HAP-1 (cell line): ENCODE measurements at places on chromosomes 3 and 15.

DNA sequence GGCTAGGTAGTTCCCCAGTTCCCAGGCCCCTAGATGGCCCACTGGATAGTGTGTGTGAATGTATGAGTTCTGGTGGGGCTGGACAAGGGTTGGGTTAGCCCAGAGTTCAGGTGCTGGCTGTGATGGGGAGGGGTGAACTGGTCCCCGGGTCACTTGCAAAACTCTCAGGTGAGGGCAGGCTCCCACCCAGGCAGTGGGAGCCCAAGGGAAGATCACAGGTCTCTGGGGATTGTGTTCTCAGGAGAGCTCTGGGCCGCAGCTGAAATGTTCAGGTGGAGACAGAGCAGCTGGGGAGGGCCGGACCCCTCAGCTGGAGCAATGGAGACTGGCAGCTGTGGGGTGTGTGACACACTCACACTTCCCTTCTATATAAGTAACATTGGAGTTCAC lies 12.8 kb upstream of the FAM98B start:
- DNase-seq: no peak

DNA sequence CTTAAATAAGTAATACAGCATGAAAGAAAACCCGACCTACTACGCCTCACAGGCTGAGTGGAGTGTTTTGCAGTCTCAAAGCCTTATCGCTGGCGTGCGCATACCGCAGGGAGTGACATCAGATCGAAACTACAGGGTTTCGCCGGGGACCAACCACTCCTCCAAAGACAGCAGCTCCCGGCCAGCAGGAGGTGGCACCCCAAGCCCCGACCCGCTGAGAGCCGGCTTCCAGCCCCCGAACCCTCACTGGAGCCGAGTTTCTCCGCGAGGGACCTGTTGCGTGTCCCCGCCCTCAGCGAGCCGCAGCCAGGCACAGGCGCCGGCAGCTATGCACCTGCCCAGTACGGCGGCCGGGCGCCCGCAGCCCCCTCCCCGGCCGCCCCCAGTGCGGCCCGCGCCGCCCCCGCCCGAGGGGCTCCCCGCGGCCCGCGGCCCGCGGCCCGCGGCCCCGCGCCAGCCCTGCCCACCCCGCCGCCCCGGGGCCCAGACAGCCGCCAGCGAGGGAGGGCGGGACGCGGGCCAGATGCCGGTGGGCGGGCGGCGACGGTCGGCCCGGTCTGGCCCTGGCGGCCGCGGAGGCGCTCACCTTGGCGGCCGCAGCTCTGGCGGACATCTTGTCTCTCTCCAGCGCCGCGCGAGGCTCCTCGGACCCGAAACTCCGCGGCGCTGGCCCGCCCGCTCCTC lies 710 bp downstream of the TJP1 start:
- peak; percentile 77 for DNase-seq

DNA sequence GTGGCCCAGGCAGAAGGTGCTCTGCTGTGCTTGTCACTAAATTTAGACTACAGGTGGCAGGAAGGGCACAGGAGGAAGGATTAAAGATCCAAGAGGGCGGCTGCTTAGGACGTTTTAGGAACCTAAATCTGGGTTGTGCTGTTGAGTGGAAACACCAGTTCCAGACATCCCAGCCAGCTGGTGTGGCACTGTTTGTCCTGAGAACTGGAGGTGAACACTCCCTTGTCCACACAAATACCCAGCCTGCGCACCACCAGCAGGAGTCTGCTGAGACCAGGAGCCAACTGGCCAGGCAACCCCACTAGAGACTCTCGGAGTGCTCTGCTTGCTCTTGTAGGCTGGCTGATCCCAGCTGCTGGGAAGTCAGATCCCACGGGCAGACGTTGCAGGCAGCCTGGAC lies 30.3 kb upstream of the UACA start:
- DNase-seq: no peak

GRCh38 chr15:45249125-45249780 lies 2.8 kb upstream of the SLC28A2 start:
- DNase-seq: no peak

GRCh38 chr3:100150473-100150872 lies 36.2 kb upstream of the FILIP1L start:
- DNase-seq: no peak

DNA sequence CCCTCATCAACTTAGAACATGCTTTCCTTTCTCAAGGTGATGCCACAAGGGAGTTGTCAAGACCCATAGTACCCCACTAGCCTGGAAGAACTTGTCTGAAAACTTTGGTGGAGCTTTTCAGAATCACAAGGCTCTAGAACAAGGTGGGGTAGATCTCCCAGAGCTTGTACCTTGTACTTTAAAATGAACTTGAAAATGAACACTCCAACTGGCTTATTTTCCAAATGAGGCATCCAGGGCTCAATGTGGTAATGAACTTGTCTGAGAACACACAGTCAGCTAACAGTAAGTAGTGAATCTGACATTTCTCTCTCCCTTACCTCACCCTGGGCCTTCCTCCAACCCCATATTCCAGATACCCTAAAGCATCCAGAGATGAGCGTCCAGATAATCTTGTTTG lies 81.8 kb upstream of the THBS1 start:
- DNase-seq: no peak

GRCh38 chr3:183378951-183379350 lies 49.5 kb downstream of the MCF2L2 start:
- DNase-seq: no peak

GRCh38 chr15:63860155-63860554 lies 26.4 kb upstream of the HERC1 start:
- DNase-seq: no peak

DNA sequence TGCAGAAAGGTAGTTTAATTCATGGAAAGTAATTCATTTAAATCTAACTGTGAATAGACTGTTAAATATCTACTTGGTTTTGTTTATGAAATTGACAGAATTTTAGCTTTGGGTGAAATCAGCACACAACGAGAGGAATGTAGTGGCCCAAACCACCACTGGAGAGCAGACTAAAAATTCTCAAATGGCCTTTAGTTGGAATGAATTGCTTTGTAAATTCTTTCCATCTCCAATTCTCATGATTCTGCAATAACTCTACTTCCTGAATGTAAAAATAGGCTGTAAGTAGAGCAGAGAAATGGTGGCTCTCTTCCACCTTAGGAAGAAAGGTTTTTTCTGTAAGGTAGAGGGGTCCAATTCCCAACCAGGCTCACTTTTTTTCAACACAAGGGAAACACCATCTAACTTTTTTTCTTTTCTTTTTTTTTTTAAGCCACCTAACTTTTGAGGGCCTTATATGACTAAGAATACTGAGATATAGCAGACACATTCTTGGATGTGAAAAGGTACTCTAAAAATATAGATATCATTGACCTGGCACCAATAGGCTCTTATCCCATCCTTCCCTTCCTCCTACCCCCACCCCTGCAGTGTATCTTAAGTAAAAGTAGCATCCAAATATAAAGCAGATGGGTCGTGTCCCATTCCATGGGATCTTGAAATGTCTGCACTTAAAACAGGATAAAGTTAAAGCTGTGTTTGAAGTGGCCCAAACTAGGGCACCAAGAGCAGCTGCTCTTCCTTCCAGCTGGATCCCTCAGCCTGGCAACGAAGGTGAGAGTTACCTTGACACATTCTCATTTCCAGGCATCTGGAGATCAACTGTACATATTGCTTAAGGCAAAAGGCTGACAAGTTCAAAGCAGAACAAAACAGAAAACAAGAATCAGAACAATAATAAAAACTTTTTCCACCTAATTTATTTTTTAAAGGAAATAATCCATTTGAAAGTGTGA lies 194.1 kb downstream of the TPRG1 start:
- DNase-seq: no peak

GRCh38 chr3:144287001-144287400 lies 315.4 kb downstream of the DIPK2A start:
- DNase-seq: no peak

DNA sequence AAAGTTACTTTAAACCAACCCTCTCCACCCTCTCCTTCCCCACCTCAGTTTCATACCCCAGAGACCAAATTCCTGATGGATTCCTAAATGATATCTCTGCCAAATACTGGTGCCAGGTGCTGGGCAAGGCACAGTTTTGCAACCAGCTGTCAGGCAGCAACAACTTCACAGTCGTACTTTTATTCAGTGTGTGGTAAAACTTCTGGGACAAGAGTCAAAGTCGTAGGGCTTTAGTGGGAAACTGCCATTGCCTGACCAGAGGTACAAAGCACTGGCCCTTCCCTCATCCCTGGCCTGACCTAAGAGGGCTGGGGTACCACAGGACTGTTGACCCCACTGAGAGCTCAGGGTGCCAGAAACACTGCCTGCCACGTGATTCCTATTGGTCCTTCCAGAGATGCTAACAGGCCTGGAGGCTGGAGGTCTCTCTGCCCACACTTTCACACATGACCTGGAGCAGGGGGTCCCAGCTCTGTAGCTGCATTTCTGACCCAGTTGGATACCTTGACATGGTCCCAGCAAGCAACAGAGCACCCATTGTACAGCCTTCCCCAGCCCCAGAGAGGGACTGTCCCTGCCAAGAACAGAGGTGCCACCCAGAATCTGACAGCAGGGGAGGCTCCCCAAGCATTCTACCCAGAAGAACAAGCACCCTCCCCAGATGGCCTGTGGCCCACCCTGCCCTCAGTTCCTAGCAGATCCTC lies 59.9 kb downstream of the LIPC start:
- DNase-seq: no peak
